ENCODE measurements at places on chromosomes 3 and 15. TPM values are rescaled to one million over a fixed set of nuclear protein-coding genes. Genes with fewer than 3 reads are reported as not detected.

DNA sequence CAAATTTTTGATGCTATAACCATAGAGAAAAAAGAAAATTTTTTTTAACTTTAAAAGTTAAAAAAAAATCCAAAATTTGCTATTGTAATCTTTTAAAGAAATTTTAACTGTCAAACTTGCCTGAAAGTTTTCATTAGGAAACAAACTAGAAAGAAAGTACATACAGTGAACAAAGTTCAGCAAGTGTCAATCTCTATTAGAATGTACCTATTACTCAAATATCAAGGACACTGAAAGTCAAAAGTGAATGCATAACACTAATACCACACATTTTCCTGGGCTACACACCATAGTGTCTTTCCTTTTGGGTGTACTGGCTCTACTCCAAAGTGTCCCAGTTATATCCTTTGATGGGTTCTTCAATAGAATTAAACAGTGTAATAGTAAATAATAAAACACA, 56.8 kb downstream of the LRRFIP2 start:
- no peak for DNase-seq

GRCh38 chr3:52880474-52880873, 16.9 kb downstream of the STIMATE start:
- no peak for DNase-seq

DNA sequence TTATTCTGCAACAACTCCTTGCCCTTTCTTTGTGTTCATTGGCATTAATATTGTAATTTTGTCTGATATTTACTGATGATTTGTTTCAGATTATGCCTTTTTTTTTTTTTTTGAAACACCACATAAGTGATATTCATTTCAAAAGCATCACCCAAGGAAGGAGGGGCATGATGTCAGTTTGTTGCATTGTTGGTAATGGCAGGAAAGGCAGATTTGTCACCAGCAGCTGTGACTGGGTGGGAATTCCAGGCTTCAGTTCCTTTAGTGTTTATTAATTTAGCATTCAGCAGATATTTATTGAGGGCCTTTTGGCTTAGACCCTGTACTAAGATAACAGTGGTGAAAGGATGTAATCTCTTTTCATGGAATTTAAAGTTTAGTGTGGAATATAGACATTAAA, 19.5 kb downstream of the SENP2 start:
- DNase-seq, result no peak

- no peak for DNase-seq
Measured at GRCh38 chr15:87973501-87974215, 282.9 kb downstream of the NTRK3 start.

The RETNLB gene
- polyA plus RNA-seq, result not detected

The GXYLT2 gene
- polyA plus RNA-seq, result 0.13 TPM

The TMEM207 gene
- polyA plus RNA-seq, result not detected

- no peak for DNase-seq
Measured at GRCh38 chr15:95304151-95304946, 1026.2 kb upstream of the NR2F2 start.

GRCh38 chr15:63287109-63287508, 9.7 kb downstream of the APH1B start:
- no peak for DNase-seq

The CCR2 gene
- 1.5 TPM for polyA plus RNA-seq

The VEPH1 gene
- 3.3 TPM for polyA plus RNA-seq

- peak; percentile 60 for DNase-seq
Measured at GRCh38 chr15:85582131-85583079, 202.0 kb downstream of the AKAP13 start.

DNA sequence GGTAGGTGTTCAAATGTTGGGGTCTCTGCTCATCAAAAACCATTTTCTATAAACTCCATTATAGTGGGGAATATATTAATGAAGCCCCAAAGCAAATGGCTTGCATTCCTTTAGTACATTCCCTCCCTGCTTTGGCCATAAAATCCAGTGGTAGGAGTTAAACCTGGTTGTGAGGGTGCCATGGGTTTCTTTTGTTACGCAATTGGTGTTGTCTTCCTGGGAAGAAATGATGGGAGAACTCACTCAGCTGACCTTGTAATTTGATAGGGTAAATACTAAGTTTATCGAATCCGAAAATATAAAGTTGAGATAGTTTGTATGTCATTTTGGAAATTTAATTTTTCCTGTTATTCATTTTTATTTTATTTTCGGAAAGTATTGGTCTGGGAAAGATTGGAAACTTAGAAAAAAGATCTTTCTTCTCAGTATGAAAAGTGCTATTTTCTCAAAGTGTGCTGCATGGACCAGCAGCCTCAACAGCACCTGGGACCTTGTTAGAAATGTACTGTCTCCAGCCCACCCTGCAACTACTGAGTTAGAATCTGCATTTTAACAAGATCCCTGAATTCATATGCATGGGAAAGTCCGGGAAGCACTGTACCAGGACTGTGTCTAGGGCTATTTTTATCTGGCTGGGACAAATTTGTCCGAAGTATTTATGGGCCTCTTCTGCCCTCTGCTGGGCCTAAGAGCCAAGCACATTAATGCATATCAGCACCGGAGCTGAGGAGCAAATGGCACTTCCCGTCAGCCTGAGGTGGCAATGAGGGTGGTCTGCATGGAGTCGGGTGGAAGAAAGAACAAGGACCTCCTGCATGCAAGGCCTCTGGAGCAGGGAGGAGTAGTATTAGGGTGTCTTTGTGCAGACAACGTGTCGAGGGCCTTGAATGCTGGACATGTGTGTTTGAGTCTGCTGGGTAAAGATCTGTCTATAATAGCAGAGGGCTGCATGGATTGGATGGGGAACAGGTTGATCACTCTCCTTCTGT, 54.7 kb downstream of the FAM81A start:
- peak; percentile 44 for DNase-seq

GRCh38 chr3:141148770-141149169, 82.9 kb upstream of the PXYLP1 start:
- DNase-seq, result no peak

The FRMD5 gene
- 0.01 TPM for polyA plus RNA-seq

DNA sequence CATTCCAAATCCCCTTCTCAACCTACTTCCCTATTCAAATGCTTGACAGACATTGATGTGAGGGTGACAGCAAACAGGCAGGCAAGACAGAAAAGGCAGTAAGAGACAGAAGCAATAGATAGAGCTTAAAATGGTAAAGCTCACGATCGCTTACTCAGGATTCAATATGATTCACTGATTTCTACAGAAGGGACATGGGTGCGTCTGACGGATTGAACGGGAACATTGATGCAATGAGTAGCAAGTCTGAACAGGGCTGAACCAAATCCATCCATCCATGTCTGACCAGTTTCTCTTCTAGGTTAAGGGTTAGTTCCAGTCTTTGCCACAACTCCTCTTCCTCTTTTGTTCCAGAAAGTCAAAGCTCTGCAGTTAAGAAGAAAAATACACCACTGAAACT, 35.1 kb downstream of the P2RY1 start:
- DNase-seq, result no peak

Measured in liver (tissue), 10 donors.